K562 (cell line): ENCODE measurements at places on chromosomes 7 and 10. TPM values are rescaled to one million over a fixed set of nuclear protein-coding genes. Genes with fewer than 3 reads are reported as not detected.

DNA sequence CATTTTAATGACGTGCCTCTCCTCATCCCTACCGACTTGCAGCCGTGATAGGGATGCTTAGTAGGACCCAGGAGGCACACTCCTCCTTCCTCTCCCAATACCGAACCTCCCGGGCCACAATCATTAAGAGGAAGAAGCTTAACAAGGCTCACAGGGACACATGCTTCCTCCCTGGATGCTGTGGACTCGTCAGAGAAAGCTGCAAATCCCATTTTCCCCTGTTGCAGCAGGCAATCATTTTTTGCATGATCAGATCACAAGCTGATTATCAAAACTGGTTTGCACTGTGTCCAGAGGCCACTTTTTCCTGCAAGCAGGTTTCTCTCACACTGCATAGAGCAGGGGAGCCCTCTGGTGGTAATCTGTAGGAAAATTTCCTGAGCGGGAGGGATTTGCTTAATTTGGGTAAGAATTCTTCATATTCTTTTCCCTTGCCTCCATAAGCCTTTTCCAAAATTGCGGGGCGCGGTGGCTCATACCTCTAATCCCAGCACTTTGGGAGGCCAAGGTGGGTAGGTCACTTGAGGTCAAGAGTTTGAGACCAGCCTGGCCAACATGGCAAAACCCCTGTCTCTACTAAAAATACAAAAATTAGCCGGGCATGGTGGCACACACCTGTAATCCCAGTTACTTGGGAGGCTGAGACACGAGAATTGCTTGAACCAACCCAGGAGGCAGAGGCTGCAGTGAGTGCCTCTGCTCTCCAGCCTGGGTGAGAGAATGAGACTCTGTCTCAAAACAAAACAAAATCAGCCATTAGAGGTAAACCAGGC is 16.1 kb upstream of the LAMB4 start:
- DNase-seq: peak; percentile 61

The COL26A1 gene
- polyA plus RNA-seq: 0.04 TPM in 1 of 2 replicates, not detected in the other

GRCh38 chr10:65365878-65366277 is 1560.0 kb upstream of the LRRTM3 start:
- DNase-seq: no peak

The MYL10 gene
- not detected in 2 replicates for polyA plus RNA-seq

DNA sequence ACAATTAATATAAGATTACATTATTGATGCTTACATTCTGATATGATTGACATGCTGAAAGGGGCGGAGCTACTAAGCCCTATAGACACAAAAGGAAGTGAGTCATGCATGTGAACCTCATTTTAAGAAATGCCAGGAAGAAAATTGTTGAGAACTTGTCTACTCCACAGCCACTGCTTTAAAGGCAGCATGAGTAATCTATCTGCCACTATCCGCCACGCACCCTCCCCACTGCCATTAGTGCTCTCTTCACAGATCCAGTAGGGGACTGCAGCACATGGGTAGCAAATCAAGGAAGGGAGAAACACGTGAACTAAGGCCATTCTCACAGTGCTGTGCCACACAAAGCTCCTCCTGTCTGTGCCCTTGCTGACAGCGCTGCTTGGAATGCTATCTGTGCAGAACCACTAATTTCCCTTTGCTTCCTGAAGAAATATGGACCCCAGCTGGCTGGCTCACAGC is 524.8 kb downstream of the GRM8 start:
- peak; percentile 15 for DNase-seq

The NIPSNAP2 gene
- 53.0 and 53.9 TPM in 2 replicates for polyA plus RNA-seq
